Esophagus squamous epithelium (tissue), 5 donors: ENCODE measurements at places on chromosomes 6 and 20.

GRCh38 chr20:61436667-61437279 is 184.7 kb downstream of the CDH4 start:
- no peak for DNase-seq

- DNase-seq, result no peak
Measured at GRCh38 chr6:121522265-121522664, 86.8 kb downstream of the GJA1 start.

GRCh38 chr6:145508107-145508506 is 227.2 kb downstream of the EPM2A start:
- no peak for DNase-seq

GRCh38 chr20:21559305-21559704 is 45.4 kb upstream of the NKX2-2 start:
- no peak for DNase-seq

GRCh38 chr20:24004471-24004870 is 15.9 kb upstream of the GGTLC1 start:
- no peak for DNase-seq

- no peak for DNase-seq
Measured at GRCh38 chr6:137227871-137228302, 8.7 kb upstream of the IFNGR1 start.

GRCh38 chr20:2398449-2398848 is 17.7 kb downstream of the TGM6 start:
- no peak for DNase-seq

DNA sequence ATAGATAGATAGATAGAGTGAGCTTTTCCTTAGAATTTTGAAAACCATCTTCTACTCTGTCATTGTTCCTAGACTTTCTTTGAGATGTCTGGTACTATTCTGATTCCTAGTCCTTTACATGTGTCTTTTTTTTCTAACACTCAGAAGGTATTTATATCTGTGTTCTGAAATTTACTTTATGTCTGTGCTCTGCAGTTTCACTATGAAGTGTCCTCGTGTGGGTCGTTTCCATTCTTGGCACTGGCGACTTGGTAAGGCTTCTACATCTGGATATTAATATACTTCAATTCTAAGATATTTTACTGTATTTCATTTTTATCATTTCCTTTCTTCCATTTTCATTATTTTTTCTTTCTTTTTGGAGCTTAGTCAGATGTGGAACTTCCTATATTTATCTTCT is 87.0 kb downstream of the FHL5 start:
- no peak for DNase-seq

GRCh38 chr6:77292564-77293546 is 170.4 kb downstream of the HTR1B start:
- DNase-seq, result no peak

DNA sequence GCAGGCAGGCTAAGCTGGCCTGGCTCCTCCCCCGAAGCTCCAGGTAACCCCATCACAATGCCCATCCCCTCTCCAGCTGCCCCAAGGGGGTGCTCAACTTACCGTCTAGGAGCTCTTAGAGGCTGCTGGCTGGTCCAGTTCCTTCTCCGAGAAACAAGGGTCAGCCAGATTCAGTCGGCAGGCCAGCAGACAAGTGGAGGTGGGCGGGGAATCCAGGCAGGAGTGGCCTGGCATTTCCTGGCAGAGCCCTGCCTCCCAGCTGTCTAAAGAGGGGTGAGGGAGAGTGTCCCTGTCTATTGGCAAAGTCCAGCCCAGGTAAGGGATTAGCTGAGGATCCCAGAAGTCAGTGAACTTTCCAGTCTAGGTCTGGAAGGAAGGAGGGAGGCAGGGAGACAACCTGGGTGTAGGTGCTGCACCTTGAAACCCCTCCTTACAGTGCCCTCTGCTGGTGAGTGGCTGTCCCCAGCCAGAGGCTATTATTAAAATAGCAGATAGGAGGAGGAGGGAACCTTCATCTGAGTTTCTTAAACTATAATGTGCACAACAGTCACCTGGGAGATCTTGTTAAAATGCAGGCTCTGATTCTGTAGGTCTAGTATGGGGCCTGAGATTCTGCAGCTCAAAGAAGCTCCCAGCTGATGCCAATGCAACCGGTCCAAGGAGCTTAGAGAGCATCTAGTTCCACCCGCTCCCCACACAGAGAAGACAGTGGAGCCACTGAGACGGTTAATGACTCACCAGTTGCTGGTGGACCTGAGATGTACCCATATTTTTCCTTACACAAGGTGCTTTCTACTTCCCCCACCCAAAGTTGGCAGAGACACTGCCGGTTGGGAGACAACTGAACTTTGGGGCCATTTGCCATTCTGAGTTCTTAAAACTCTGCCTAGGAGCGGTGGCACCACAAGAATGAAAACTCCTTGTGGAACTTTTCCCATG is at the start of gene UNC5CL:
TSS of gene UNC5CL (minus strand) at position 162 of the 939 bp plus-strand sequence. CDS start 4,147 bp downstream, outside the sequence.
- DNase-seq, result no peak

DNA sequence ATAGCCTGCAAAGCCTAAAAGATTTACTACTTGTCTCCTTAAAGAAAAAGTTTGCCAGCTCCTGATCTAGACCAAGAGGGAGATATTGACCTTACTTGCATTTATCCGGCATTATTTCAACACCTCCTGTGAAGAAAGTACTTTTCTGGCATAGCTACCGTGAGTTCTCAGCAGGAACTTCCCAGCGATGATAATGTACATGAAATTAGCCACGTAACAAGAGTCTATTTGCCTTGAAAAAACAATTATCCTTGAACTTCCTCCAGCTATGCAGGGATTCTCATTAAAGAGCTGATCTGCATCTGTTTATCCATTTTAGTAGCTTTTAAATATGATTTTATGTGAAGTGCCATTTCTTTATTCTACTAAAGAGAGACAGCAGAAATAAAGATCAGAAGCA is 41.7 kb downstream of the ALDH5A1 start:
- no peak for DNase-seq

DNA sequence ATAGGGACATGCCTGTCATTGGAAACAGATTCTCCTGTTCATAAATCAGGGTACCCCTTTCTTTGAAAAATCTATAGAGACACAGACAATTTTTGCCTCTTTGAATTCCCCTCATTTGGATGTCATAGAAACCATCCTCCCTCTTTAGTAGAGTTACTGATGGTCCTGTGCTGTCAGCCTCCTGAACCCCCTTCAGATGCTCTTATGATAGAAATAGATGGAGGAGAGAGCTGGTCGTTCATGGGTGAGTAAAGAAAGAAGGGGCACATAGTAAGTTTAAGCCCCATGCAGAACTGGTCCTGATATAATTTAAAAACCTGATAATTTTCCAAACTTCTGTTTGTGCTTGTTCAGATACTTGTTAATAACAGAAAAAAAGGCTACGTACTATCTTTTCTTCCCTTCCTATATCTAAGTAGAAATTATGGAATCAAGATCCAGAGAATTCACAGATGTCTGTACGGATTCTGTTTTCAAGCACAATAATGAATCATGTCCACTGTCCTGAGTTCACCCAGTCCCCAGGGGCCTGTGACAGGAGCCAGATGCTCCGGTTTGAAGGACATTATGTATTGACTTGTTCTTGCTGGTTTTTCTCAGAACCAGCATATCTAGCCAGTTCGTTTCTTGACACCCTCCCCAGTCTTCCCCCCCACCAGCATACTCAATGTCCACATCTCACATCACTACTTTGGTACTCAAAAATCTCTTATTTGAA is 78.1 kb downstream of the NCOA7 start:
- no peak for DNase-seq

DNA sequence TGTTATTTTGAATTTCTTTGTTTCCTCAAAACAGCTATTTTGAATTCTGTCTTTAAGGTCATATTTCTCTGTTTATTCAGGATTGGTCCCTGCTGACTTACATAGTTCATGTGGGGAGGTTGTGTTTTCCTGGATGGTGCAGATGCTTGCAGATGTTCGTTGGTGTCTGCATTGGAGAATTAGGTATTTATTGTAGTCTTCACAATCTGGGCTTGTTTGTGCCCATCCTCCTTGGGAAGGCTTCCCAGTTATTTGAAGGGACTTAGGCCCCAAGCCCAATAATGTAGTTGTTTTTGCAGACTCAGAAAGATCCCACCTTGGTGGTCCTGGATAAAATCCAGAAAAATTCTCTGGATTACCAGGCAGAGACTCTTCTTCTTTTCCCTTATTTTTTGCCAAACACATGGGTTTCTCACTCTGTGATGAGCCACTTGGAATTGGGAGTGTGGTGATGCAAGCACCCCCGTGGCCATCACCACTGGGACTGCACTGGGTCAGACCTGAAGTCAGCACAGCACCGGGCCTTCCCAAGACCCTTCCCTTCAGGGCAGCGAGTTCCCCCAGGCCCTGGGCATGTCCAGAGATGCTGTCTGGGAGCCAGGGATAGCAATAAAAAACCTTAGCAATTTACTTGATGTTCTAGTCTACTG is 81.6 kb upstream of the EZR start:
- no peak for DNase-seq

DNA sequence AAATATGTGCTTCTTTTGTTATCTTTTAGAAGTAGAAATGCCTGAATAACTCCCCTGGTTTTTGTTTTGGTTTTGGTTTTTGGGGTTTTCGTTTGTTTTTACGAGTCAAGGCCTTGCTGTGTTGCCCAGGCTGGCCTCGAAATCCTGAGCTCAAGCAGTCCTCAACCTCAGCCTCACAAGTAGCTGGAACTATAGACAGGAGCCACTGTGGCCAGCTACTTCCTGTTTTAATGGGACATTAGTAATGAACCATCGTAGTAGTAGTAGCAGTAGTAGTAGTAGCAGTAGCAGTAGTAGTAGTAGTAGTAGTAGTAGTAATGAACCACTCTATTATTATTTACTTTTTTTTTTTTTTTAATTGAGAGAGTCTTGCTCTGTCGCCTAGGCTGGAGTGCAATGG is 66.0 kb downstream of the UBR2 start:
- no peak for DNase-seq

DNA sequence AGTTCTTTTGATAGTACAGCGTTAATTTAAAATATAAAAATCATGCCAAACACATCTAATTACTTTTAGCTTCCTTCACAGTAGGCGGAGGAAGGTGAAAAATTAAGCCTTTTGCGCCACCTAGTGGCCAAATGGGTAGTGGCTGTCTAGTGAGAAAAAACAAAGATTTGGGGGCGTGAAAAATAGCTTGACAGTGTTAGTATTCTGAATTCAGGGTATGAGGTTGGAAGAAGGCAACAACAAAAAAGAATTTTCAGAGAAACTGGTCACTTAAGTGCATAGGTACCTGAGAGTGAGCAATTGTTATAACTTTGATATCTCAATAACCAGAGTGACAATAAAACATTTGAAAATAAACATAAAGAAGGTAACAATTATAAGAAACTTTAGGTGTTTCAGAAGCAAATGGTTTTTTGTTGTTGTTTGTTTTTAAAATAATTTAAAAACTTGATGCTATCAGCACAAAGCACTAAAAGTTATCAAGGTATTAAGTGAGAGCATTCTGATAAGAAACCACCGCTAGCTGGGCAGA is 14.3 kb downstream of the PSMB9 start:
- DNase-seq, result no peak

- DNase-seq, result no peak
Measured at GRCh38 chr6:26232940-26233648, 131.9 kb upstream of the BTN3A2 start.

DNA sequence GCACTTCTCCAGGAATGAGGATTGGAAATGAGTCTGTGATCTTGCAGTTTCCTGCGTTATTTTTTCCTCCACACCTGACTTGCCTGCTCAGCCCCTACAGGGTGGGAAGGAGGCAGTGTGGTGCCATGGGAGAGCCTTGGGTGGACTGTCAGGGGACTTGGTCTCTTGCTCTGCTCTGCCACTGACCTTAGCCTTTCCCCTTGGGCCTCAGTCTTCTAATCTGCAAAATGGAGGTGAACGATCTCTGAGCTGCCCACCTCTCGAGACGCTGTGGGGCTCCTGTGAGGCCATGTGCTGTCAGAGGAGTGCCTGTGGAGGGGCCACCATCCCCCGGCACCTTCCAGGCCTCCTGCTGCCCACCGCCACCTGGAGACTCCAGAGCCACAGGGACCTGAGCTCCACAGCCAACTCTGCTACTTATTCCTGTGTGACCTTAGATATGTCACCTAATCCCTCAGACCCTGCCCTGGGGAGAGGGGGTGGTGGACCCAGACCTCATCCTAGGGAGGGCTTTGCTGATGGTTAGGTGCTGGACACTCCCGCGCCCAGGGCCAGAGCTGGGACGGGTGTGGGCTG is 45.8 kb upstream of the MLN start:
- DNase-seq, result no peak

- DNase-seq, result no peak
Measured at GRCh38 chr6:163354761-163355425, 59.6 kb upstream of the QKI start.

DNA sequence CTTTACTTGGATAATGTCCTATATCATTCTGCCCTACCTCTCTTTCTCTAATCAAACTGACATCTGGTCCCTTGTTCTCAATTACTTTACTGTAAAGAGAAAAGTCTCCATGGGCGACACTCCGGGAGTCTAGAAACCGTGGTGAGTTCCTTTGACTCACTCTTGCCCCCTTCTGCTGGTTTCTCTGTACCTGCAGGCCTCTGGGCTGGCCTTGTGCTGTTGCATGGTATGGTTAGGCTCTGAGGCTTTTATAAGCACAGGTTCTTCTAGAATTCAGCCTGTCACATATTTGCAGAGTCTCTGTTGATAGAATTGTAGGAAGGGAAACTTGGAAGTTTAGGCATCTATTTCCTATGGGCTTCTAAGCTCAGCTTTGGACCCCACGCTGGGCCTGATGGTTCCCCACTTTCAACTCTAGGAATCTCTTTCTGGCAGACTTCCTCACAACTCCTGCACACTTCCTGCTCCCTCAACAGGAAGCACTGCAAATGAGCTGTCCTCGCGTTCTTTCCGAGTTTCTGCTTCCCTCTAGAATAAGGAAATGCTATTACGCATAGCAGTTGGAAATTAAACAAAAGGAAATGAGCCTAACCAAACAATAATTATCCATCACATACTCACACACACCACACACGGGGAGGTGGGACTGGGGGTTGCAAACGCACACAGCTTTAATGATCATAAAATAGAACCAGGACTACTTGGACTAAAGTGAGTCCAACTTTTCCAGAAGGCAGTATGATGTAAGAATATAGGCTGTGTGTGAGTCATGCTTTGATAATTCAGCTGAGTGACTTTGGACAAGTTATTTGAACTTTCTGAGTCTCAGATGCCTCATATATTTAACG is 683.3 kb downstream of the QKI start:
- no peak for DNase-seq

- no peak for DNase-seq
Measured at GRCh38 chr20:20231528-20232298, 136.2 kb upstream of the INSM1 start.
